ENCODE measurements at places on chromosomes 13 and 19. TPM values are rescaled to one million over a fixed set of nuclear protein-coding genes. Genes with fewer than 3 reads are reported as not detected.

Gene NLRP9
- total RNA-seq, result not detected

Gene VAV1
- total RNA-seq, result 6.6 TPM

Gene CGB1
- not detected for total RNA-seq

Gene CNN1
- total RNA-seq, result 74.3 TPM

Gene LRG1
- total RNA-seq, result 0.64 TPM

Gene DHX34
- total RNA-seq, result 20.5 TPM

Gene PINLYP
- 12.5 TPM for total RNA-seq

Gene LHB
- total RNA-seq, result not detected

DNA sequence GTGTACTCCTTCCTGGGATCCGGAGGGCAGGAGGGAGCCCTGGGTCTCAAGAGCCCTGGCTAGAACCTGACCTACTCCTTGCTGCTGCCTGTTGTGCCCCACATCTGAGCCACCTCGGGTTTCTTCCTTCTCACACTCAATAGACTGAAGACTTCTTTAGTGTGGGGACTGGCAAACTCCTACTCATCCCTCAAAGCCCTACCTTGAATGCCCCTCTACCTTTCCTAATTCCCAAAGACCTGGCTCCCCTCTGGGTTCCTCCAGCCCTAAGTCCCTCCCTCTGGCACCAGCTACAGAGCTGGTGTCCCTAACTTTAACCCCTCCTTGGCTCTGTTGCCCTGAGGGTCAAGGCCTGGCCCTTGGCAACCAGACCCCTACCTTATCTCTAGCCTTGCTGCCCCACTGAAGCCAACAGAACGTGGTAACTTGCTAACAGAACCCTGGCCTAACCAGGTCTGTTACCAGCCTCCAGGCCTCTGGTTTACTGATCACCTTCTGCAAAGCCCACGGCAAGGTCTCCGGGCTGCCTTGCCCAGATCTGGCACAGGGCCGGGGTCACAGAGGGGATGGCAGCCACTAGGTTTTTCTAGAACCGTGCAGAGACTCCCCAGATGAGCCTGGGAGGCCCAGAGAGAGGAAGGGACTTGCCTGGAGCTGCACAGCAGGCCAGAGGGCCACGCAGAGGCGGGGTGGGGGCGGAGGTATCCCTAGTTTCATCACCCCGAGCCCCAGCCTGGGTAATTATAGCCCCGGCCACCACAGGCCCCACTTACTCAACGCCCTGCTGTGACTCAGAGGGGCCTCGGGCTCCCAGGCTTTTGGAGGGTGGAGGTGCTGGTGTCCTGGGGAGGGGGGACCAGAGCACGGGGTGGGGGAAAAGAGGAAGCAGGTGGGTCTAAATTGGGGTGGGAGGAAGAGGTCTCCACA lies 15.3 kb downstream of the ZBTB7A start:
- no peak for DNase-seq

DNA sequence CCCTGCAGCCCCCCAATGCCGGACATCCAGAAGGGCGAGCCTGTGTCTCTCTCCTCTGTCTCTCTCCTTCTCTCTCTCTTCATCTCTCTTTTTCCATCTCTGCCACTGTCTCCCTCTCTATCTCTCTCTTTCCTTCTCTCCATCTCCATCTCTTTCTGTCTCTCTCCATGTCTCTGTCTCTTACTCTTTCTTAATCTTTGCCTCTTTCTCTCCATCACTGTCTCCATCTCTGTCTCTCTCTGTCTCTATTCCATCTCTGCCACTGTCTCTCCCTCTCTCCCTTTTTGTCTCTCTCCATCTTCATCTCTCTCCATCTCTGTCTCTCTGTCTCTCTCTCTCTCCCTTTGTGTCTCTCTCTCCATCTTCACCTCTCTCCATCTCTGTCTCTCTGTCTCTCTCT lies 25.7 kb upstream of the TCF3 start:
- DNase-seq, result no peak

DNA sequence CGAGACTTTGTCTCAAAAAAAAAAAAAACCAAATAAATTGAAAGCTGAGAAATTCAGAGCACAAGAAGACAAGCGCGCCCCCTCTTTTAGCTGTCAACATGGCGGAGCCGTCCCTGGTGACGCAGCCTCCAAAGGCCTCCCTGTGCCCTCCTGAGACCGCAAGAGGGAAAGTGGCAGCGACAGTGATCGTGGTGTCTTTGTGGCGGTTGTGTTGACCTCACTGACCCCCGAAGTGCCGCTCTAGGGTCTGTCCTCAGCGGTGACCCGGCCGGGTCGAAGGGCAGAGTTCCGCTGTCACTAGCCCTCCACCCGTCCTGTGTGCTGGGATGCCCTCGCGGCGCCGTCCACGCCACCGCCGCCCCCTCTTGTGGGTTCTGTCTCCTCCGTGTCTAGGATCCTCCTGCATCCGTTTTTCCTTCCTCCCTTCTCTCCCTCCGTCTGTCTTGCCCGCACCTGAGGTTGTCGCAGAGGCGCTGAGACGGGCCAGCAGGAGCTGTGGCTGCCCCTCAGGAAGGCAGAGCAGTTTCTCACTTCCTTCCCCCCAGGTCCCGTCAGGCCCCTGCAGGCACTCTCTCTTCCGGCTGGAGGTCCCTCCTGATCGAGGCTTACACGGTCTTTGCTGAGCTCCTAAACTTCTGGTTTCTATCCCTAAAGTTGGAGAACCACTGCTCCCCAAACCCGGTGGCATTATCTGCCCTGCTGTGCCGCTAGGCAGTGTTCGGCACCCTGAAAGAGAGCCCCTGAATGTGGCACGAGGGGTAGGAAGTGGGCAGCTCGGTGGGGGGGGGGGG lies 7.2 kb downstream of the UHRF1 start:
- DNase-seq, result no peak

GRCh38 chr13:38914070-38914469 lies 76.6 kb downstream of the STOML3 start:
- no peak for DNase-seq

DNA sequence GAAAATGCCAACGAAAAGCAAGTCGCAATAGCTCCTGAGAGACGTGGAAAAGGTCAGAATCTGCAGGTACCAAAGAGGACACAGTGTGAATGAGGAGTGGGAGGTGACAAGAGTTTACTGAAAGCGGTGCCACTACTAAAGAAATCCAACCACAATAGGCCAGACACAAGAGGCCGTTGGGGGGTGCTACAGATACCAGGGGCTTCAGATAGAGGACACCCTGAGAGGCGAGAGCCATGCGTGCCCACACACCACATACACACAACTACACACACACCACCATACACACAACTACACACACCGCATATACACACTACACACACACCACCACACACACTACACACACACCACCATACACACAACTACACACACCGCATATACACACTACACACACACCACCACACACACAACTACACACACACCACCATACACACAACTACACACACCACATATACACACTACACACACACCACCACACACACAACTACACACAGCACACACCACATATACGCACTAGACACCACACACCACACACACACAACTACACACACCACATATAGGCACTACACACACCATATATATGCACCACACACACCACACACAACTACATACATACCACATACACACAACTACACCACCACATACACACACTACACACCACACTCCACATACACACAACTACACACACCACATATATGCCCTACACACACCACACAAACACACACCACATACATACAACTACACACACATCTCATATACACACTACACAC lies 28.5 kb downstream of the CRYL1 start:
- DNase-seq, result no peak

- DNase-seq, result no peak
These were observed 51.2 kb downstream of the ZNF45 start for GRCh38 chr19:43883864-43884263.

DNA sequence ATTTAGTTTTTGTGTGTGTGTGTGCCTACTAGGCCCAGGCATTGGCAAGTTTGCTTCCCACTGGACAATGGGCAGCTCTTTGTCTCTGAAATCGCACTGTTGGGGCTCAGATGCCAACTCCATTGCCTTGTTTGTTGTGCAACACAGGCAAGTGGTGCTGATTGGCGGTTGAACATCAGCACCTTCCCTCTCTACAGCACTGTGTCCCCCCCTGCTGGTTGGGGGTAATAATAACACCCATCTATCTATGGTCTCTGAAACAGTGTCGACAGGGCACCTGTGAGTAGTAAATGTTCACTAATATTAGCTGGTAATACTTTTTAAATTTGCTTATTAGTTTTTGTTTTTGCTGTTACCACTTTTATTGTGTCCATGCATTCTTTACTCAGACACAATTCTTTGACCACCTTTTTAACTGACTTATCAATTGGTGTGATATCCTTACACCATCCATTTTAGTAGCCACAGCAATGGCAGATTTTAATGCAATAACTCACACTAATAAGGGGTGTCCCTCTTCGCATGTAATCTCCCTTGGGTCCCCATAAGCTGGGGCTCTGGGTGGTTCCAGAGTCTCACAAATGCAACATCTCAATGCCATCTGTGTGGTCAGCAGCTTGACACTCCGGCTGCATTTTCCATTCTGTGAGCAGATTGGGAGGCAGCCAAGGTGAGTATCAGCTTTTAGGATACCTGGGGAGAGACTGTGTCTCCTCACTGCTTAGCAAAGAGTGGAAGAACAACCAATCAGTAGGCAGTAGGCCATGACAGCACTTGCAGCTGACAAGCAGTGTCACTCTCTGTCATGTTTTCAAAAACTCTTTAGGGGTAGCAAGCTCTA lies 47.7 kb upstream of the UQCRFS1 start:
- no peak for DNase-seq

DNA sequence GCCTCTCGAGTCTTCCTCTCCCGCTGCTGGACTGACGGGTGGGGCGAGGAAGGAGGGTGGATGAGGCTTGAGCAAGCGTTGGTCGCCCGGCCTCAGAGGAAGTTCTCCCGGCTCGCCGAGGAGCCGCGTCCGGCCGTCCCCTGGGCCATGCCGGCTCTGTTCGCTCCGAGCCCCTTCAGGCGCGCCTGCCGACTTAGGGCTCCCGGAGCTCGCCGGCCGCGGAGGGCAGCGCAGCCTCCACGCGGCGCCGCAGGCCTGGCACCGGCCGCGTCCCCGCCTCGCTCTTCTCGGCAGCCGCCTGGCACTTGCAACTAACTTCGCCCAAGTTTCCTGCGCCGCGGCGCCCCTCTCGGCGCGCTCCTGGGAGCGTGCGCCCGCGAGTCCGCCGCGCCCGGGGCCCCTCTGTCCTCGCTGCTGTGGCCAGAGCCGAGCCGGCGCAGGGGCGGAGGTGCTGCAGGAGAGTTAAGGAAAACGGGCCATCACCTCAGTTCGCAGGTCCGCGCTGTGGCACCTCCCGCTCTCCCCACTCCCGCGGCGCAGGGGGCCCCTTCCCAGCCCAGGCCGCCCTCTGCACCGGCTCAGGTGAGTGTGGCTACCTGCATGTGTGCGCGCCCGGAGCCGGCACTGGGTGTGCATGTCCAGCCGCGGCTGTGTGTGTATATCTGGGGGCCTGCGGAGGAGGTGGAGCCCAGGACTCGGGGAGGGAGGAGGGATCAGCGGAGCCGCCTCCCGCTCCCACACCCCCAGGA lies 641 bp upstream of the SOX21 start:
- no peak for DNase-seq

- no peak for DNase-seq
These were observed 39.4 kb downstream of the TMED1 start for GRCh38 chr19:10796653-10797052.

- DNase-seq, result no peak
These were observed 1.4 kb downstream of the ZNF222 start for GRCh38 chr19:44026622-44027021.

DNA sequence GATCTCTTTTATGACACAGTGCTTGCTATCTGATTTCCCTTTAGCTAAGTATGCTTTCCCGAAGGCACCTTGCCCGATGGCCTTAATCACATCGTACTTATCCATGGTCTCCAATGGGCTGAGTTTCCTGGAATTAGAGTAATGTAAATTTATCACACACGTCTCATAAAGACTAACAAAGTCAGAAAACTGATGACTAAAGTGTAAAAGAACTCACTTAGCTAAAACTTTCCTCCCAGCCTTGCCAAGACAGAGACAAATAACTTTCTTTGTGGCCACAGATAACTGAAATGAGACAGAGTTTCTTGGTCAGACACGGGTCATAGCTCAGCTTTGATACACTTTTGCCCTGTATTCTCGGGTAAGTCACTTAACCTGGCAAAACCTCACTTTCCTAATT lies 1.5 kb downstream of the NEK5 start:
- DNase-seq, result no peak

DNA sequence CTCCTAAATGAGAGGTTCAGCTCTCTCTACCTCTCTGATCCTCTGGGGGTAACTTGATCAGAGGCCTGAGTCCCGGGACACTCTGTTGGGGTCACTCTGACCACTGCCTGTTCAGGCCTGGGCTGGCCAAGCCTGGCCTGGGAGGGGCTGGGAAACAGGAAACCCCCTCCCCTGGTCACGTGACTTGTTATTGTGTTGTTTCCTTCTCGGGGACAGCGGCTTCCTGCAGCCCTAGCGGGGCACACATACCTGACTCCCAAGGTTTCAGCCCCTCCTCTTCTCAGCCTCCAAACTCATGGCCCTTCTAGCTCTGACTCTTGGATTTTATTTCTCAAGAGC lies at the start of gene USHBP1:
Gene USHBP1 (minus strand): TSS at position 105 of the 339 bp plus-strand sequence. CDS start 446 bp downstream, outside the sequence.
- DNase-seq, result no peak

- peak; percentile 48 for DNase-seq
These were observed 1.6 kb upstream of the KLK10 start for GRCh38 chr19:51020988-51021651.

DNA sequence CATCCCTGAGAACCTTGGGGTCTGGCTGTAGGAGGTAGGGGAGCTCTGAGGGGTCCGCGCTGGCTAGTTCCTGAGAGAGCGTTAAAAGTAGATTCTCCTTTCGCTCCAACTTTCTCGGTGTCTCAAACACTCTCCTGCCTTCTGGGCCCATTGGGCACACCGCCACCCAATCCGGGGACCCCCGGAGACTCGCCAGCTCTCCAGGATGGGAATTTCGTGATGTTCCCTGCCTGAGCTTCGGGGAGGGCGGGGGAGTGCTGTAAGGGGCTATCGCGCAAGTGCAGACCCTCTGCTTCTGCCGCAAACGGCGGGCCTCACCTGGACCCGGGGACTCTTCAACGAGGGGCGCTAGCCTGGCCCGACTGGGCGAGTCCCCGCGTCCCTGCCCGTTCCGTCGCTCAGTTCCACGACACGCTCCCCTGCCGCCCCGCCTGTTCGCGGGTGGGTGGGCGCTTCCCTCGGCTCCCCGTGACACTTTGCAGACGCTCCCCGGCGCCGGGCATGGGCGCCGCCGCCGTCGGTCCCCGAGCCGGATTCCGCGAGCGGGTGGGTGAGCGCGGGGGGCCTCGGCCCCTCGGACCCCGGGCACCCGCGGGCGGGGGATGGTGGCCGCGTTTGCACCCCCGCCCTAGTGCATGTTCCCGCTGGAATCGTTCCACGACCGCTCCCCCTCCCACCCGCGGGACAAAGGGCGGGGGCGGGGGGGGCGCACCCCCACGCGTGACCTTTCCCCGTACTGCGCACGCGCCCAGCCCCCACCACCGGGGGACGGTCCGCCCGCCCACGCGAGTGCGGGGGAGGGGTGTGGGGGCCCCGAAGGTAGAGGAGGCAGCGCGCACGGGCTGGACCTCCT lies at the start of gene CCDC106:
Gene CCDC106 (plus strand): TSS at position 481 of the 853 bp plus-strand sequence. CDS start 835 bp downstream, outside the sequence.
- no peak for DNase-seq
